ENCODE measurements at places on chromosomes 2 and 18.

- DNase-seq: no peak
These were observed 2.2 kb upstream of the SP5 start for GRCh38 chr2:170712653-170713542.

DNA sequence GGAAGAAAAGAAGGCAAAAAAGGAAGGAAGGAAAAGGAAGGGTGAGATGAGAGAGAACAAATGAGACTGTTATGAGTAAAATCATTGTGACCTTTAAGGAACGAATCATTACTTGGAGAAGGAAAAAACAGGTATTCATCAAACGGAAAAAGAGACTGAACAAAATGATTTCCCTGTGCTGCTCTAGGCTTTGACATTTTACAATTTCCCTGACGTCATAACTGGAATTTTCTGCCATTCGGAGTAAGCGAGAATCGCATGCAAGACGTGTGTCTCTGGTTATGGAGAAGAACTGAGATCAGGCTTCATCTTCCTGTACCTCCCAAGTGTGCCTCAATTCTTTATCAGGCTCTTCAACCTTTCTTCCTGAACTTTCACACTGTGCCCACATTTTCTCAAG, 534.7 kb upstream of the KLHL29 start:
- no peak for DNase-seq

- no peak for DNase-seq
These were observed 43.6 kb upstream of the PGAP1 start for GRCh38 chr2:196970099-196970498.

DNA sequence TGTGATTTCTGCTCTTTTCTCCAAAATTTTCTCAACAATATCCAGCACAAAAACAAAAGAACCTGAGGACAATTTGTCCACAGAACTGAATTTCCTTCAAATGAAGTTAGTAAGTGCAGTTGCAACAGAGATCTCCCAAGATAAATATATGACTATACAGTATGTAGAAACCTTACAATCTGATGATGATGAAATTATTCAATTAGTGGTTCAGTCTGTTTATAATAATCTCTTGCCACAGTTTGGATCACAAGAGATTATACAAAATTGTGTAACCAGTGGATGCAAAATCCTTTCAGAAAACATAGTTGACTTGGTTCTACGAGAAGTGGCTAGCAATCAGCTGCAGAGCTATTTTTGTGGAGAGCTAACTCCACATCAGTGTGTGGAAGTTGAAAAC, 68.7 kb downstream of the FSIP2 start:
- no peak for DNase-seq

DNA sequence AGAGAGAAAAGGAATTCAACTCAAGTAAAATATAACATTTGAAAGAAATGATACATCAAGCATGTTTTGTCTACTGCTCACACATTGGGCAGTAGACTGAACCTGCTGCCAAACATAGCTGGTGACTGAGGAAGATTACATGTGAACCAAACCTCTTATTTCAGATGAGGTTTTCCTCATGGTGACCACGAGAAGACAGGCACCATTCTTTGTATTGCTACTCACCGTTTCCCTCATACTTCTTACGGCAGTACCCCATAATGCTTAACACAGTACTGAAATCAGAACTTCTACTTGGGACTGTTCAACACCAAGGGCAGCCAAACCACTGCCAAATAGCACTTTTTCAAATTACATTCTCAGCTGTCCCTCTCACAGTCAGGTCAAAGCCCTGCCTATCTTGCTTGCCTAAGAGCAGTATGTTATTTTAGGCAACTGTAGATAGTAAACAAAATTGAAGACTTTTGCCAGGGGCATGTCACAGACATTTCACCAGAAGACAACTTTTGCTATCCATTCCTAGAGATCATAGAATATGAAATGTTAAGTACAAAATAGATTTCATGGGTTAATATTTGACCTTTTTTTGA, 167.1 kb upstream of the DOK6 start:
- no peak for DNase-seq

- DNase-seq: no peak
These were observed 225.4 kb downstream of the PID1 start for GRCh38 chr2:229045671-229046070.

All from hematopoietic multipotent progenitor cell treated with erythropoietin and hydrocortisone succinate and interleukin-3 and kit ligand, for 15 days (in vitro differentiated cells).